CD4-positive, alpha-beta T cell (primary cell): ENCODE measurements at places on chromosomes 2 and 18.

GRCh38 chr2:217142649-217143266 lies 282.9 kb upstream of the TNP1 start:
- DNase-seq = no peak

DNA sequence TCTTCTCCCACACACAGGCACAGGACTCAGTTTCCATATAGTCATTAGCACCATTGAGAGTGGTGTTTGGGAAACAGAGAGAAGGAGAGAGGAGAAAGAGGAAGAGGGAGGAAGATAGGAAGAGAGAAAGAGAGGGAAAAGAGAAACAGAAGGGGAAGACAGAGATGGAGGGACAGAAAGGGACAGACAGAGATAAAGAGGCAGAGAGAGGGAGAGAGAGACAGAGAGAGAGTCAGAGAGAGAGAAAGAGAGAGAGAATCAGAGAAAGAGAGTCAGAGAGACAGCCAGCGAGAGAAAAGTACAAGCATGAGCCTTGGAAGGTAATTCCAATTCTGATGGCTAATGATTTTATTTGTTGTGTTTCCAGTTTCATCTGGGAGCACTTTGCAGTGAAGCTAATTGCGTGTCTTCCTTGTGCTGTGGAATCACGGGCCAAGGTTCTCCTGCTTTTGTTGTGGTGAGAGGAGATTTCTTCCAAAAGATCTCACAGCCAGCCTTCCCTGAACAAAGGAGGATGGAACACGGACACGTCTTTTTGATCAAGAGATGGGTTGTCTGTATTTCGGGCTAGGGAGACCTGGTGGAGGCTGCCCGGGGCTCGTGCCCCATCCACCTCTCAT lies 153.6 kb upstream of the TWIST2 start:
- no peak for DNase-seq

GRCh38 chr18:73947180-73947921 lies 200.3 kb downstream of the FBXO15 start:
- no peak for DNase-seq

- DNase-seq = no peak
Measured at GRCh38 chr2:53379547-53379946, 388.1 kb upstream of the CHAC2 start.

GRCh38 chr2:31271851-31272267 lies 37.9 kb downstream of the EHD3 start:
- no peak for DNase-seq

DNA sequence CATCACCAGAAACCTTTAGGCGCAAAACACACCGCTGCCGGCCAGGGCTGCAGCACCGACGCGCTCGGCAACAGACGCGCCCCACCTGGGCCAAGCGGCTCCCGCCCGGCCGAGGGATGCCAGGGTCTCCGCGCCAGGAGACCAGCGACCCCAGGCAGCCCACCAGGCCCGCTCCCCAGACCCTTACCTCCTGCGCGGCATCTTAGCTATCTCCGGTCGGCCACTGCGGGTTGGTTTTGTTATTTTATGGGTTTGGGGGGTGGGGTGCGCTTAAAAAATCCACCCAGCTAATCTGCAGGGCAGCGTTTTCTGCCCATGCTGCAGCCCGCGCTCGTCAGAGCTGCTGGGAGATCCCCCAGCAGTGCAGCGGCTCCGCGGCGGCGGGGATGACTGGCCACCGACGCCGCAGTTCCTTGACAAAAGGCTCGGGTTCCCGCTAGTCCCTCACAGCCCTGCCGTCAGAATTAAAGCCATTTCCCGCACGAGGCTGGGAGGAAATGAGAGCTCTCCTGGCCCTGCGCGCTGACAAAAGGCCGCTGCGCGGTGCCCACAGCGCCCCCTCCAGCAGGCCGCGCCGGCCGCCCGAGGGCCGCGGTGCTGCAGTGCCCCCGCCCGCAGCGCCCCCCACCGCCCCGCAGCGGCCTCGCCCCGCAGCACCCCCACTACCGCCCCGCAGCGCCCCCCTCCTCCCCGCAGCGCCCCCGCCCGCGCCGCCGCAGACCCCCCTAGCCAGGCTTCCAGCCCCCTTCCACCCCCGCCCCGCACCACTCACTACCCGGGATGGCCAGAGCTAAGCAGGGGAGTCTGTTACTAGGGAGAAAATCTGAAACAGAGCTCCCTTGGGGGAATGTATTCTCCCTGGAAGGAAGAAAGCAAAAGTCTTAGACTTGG lies at the start of gene ADD2:
TSS of gene ADD2 (minus strand) at position 502 of the 891 bp plus-strand sequence. CDS start 61,792 bp downstream, outside the sequence.
- peak; percentile 40 for DNase-seq

- DNase-seq = no peak
Measured at GRCh38 chr2:159317392-159318088, 31.0 kb upstream of the WDSUB1 start.

DNA sequence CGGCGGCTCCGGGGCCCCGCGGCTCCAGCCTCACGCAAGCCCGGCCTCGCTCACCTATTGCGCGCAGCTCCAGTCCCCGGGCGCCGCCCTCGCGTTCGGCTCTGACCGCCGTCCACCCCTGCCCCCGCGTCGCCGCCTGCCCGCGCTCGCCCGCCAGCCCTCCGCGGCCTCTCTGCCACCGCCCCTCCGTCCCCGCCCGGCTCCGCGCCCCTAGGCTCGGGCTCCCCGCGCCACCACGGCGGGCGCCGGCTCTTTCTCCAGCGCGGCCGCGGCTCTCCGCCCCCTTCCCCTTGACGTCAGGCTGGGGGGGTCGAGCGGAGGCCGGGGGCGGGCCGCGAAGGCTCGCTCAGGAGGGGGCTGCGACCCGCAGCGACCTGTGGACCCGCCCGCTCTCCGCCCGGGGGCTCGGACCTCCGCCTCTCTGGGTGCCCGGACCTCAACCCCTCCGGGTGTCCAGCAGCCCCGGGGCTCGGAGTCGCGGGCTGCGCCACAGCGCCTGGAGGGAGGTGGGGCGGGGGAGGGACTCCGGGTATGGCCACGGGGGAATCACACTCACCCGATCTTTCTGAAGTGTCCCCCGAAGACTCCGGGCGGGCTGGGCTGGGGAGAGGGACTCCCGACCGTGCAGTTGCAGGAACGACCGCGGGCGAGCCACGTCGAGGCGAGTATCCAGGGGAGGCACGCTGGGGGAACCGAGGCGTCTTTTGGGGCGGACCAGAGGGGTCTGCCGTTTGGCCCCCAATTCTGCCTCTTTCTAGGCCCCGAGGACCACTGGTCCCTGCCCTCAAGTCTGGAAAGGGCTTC lies at the start of gene SEMA4C:
TSS of gene SEMA4C (minus strand) at position 259 of the 804 bp plus-strand sequence. CDS start 2,194 bp downstream, outside the sequence.
- peak; percentile 74 for DNase-seq

DNA sequence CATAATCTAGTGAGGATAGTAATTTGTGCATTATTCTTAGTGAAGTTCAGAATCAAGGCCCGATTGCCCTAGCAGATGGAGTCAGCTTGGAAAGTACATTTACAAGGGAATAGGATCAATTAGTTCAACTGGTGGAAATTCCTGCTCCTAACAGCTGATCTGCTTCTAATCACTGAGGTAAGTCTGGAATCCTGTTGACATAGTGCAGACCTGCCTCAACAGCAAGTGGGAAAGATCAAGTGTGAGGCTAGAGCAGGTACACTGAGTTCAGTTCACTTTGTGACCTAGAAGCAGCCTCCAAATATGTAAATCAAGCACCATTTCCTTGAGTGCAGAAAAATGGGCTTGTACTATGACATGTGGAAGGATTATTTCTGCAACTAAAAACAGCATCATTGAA lies 111.2 kb upstream of the NOSTRIN start:
- DNase-seq = no peak

- DNase-seq = peak; percentile 64
Measured at GRCh38 chr18:58768293-58768974, 96.2 kb upstream of the ZNF532 start.

DNA sequence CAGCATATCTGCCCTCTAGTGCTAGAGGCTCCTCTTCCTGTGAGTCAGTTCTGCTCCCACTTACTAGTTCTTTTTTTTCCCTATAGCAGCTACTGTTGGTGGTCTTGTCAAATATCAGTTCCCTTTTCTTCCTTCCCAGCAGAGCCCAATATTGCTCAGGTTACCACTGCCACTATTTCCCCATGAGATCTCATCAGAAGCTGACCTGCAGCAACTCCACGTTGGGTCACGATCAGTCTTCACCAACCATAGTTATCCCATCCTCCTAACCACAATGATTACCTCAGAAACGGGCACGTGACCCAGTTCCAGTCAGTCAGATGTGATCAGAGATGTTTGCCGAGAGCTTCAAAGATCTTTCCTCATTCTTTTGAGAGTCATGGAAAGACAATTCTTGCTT lies 59.7 kb upstream of the CAPN13 start:
- no peak for DNase-seq

DNA sequence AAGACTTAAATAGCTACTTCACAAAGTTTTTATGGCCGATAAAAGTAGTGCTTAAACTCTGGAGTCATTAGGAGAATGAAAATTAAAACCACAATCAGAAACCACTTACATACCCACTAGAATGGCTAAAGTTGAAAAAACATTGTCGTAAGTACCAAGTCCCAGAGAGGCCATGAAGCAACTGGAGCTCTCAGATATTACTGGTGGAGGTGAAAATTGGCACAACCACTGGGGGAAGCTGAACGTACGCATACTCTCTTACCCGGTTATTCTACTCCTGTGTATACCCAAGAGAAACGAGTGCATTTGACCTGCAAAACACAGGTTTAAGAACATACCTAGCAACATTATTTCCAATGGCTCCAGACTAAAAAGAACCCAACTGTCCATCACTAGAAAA lies 76.5 kb upstream of the TMEM247 start:
- DNase-seq = no peak

DNA sequence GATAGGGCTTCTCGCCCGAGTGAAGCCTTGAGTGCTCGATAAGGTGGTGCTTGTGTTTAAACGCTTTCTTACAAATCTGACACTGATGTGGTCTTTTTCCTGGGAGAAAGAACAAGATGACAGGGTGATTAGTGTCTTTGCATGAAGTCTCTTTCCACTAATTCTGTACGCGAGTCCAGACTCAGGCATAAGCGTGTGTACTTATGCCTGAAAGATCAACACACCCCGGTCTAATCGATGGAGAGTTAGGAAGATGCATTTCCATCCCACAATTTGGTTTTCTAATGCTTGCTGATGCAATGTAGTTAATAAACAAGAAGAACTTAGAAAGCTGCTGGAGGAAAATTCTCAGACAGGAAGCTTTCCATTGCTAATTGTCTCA lies 130.0 kb downstream of the ZEB2 start:
- DNase-seq = no peak

GRCh38 chr2:10762651-10763460 lies 41.4 kb downstream of the ATP6V1C2 start:
- no peak for DNase-seq

DNA sequence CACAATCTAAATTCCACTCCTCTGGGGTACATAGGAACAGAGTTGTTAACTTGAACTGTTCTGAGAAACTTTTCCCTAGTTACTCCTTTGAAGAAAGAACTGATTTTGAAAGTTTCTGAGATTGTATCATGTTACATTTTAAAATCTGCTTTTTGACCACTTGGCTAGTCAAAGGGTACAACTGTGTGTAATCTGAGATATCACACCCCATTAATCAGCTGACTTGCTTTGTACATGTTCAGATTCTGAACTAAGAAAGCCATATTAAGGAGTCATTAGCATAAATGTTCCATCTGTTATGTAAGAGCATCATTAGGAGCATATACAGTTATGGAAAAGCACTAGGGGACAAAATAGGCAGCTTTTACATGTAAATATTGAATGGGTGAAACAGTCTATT lies 3.8 kb upstream of the WDR35 start:
- DNase-seq = no peak

DNA sequence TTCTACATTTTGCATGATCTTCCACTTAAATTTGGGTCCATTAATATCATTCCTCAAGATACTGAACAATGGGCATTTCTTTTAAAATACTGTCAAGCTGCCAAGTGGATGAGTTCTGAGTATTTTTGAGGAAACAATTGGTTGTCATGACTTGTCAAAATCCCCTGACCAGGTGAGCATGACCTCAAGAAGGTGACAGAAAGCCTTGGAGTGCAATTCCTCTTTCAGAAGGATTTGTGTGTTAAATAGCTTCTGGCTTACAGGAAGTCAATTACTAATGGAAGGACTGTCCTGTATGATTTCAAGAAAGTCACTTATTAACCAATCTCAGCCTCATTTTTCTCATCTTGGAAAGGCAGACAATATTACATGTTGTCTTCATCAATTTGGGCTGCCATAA lies 460.6 kb downstream of the TSN start:
- DNase-seq = no peak

- no peak for DNase-seq
Measured at GRCh38 chr2:118577202-118577601, 270.2 kb downstream of the EN1 start.

DNA sequence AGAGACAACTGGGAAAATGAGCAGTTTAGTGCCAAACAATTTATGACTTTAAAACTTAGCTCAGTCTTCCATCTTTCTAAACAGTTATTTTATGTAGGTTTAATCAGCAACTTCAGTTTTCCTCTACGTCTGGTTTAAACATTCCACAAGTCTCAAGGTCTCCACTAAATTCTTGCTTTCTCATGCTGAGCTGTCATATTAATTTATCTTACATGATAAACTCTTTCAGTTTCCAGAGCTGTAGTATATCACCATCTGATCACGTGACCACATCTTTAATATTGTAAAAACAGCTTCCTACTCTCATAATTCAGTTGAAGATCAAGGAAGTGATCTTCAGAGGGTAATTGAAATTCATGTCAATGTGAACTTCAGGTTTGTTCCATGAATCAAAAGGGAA lies 158.6 kb downstream of the ZNF804A start:
- no peak for DNase-seq

GRCh38 chr2:150994076-150994475 lies 267.6 kb downstream of the RBM43 start:
- DNase-seq = no peak

GRCh38 chr2:190578158-190579057 lies 43.9 kb upstream of the NEMP2 start:
- DNase-seq = no peak

- DNase-seq = no peak
Measured at GRCh38 chr2:58131191-58132011, 84.8 kb downstream of the VRK2 start.

GRCh38 chr2:154375579-154375931 lies 322.9 kb upstream of the KCNJ3 start:
- DNase-seq = no peak

DNA sequence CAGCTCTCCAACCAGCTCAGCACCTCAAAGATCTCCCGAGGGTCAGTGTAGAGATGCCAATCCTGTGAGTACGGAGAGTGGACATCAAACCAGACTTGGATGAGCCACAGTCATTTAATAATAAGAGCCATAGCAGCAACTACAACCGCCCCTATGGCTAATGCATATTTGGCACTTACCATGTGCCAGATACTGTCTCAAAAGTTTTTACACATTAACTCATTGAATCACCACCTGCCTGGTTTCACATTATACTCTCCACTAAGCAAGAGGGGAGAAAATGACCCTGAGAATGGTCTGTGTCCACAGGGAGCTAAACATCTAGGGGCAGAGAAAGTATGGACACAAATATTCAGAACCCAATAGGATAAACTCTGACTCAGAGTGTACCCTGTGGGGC lies 2.6 kb downstream of the CNPPD1 start:
- no peak for DNase-seq

GRCh38 chr18:31407649-31408048 lies 31.1 kb downstream of the DSG4 start:
- no peak for DNase-seq
